ENCODE measurements at places on chromosomes 5 and 9. TPM values are rescaled to one million over a fixed set of nuclear protein-coding genes. Genes with fewer than 3 reads are reported as not detected.

SLIT3 gene
- 0.35 TPM for total RNA-seq

PLPP6 gene
- total RNA-seq = 3.6 TPM

DNA sequence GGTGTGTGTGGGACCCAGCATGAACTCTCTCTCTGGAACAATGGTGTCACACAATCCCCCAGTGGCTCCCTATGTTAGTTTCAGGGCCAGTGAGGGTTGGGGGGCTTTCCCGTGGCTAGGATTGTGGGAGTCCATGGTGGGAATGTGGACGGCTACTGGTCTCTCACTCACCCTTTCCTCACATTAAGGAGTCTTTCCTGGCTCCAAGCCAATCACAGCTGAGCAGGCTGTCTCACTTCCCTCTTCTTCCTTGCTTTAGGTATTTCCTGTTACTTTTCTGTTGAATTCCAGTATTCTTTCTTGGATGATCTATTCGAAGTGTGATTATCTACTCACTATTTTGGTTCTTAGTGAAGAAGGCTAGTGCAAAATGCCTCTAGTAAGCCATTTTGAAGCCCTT is 324.4 kb upstream of the MPDZ start:
- no peak overlapping the region for H3K4me3 ChIP-seq
- H3K36me3 ChIP-seq = no peaks in the 10 kb centered on the region
- H3K27ac ChIP-seq = no peak overlapping the region
- H3K4me1 ChIP-seq = no peaks in the 10 kb centered on the region
- no peaks in the 10 kb centered on the region for H3K27me3 ChIP-seq
- no peak for DNase-seq

DNA sequence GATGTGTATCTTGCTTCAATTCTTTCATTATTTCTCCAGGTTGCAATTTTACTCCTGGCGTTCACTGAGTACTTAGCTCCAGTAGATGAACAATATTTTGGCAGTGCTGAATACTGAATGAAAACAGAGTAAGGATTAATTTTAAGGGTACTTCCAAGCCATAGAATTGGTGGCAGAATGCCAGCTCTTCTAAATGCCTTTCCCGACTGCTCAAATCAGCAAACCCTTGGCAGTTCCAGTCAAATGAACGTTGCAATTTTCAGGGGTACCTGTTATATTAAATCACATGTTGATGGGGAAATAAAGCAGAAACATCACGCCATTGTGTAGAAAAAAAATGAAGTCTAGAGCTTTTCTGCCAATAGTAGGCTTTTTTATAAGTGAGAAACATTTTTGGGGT is 282.4 kb upstream of the RPS23 start:
- no peaks in the 10 kb centered on the region for H3K27me3 ChIP-seq
- DNase-seq = no peak
- no peaks in the 10 kb centered on the region for H3K36me3 ChIP-seq
- H3K4me3 ChIP-seq = no peak overlapping the region

- H3K36me3 ChIP-seq = no peaks in the 10 kb centered on the region
- no peak overlapping the region for H3K4me3 ChIP-seq
- DNase-seq = no peak
- H3K27ac ChIP-seq = no peak overlapping the region
- no peaks in the 10 kb centered on the region for H3K4me1 ChIP-seq
These were observed 104.7 kb upstream of the ISL1 start for GRCh38 chr5:51278539-51278938.

DNA sequence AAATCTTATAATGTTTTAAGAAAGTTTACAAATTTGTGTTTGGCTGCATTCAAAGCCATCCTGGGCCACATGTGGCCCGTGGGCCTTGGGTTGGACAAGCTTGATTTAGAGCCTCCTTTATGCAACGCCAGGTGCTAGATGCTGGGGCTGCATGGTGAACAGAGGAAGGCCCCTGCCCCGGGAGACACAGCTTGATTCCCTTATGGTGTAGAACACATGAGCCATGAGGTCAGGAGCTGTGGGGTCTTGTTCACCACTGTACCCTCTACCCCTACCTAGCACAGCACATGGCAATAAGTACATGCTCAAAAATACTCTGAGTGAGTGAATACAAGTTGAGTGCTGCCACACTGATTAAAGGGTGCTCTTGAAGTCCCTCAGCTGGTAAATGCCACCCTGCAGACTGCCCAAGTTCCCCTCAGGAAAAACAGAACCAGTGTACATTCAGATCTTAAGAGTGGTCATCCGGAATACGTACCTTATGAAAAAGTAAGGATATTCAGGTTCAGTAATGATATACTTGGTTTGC is 71.9 kb downstream of the ARRDC3 start:
- no peaks in the 10 kb centered on the region for H3K36me3 ChIP-seq
- peak overlapping the region; percentile 17 for H3K4me3 ChIP-seq
- H3K4me1 ChIP-seq = peaks cover 39% of the 10 kb centered on the region
- no peaks in the 10 kb centered on the region for H3K27me3 ChIP-seq
- peak overlapping the region; percentile 97 for H3K27ac ChIP-seq

DNA sequence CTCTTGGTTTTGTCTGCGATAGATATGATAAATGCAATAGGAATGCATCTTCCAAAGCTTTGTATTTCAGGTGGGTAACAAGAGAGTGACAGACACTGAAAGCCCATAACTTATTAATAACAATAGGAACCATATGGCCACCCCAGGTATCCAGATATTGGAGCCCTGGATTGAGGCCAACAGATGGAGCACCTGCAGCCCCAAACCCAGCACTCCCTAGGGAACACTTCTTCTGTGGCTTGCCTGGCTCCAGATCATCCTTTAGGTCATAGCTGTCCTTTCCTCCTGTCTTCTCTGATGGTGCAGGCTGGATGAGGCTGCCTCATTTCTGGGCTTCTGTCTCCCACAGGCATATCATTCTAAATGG is 5.0 kb upstream of the IL3 start:
- H3K4me3 ChIP-seq = no peak overlapping the region
- no peak overlapping the region for H3K27ac ChIP-seq
- no peak for DNase-seq
- no peaks in the 10 kb centered on the region for H3K36me3 ChIP-seq
- H3K27me3 ChIP-seq = no peaks in the 10 kb centered on the region
- H3K4me1 ChIP-seq = no peaks in the 10 kb centered on the region

GRCh38 chr5:12526113-12526512 is 621.9 kb upstream of the CTNND2 start:
- DNase-seq = no peak
- no peak overlapping the region for H3K4me3 ChIP-seq
- H3K36me3 ChIP-seq = no peaks in the 10 kb centered on the region
- peaks cover 7% of the 10 kb centered on the region for H3K4me1 ChIP-seq
- H3K27ac ChIP-seq = no peak overlapping the region
- H3K27me3 ChIP-seq = no peaks in the 10 kb centered on the region

DNA sequence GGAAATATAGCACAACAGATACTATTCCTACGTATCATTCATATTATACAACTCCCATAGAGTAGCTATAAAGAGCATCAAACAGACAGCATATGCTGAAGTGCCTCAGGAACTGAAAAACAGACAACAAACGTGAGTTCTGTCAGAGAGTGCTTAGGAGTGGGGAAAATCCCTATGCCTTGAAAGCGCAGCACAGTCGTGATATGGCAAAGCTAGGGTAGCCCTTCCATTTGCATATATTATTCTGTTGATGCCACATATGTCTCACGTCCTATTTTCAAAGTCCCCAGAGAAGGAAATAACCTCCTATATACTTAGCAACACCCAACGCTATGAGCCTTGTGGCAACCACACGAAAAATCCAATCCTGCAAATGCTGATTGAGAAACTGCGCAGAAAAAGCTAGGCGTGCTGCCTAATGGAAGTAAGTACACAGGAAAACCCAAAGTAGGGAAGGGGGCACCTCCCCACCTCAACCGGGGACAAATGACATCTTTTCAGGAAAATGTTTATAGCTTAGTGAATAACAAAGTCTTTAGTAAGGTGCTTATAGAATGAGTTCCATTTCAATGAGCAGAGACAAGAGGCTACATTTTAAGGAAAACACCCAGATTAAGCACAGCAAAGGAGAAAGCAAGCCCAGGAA is 105.1 kb downstream of the MED10 start:
- no peak for DNase-seq
- H3K36me3 ChIP-seq = no peaks in the 10 kb centered on the region
- H3K27ac ChIP-seq = no peak overlapping the region

GRCh38 chr9:22921742-22922141 is 475.1 kb downstream of the DMRTA1 start:
- no peaks in the 10 kb centered on the region for H3K36me3 ChIP-seq
- no peaks in the 10 kb centered on the region for H3K27me3 ChIP-seq

- H3K27ac ChIP-seq = peak overlapping the region; percentile 85
- H3K4me3 ChIP-seq = peak overlapping the region; percentile 80
- H3K4me1 ChIP-seq = peaks cover 39% of the 10 kb centered on the region
- no peaks in the 10 kb centered on the region for H3K36me3 ChIP-seq
These were observed 22.7 kb downstream of the ANXA2R start for GRCh38 chr5:43017428-43017815.

DNA sequence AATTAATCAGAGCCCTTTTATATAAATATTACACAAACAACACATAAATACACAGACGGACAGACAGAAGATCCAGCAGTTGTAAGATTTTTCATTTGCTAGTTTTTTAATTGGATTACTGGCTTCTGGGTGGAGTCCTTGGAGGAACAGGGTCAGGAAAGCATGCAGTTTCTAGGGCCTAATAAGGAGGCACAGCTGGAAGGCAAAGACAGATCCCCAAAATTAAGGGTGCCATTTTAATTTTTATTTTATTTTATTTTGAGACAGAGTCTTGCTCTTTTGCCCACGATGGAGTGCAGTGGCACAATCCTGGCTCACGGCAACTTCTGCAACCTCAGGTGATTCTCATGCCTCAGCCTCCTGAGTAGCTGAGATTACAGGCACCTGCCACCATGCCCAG is 49.5 kb downstream of the PTGS1 start:
- DNase-seq = no peak
- no peaks in the 10 kb centered on the region for H3K4me1 ChIP-seq
- H3K36me3 ChIP-seq = no peaks in the 10 kb centered on the region
- H3K4me3 ChIP-seq = no peak overlapping the region

DNA sequence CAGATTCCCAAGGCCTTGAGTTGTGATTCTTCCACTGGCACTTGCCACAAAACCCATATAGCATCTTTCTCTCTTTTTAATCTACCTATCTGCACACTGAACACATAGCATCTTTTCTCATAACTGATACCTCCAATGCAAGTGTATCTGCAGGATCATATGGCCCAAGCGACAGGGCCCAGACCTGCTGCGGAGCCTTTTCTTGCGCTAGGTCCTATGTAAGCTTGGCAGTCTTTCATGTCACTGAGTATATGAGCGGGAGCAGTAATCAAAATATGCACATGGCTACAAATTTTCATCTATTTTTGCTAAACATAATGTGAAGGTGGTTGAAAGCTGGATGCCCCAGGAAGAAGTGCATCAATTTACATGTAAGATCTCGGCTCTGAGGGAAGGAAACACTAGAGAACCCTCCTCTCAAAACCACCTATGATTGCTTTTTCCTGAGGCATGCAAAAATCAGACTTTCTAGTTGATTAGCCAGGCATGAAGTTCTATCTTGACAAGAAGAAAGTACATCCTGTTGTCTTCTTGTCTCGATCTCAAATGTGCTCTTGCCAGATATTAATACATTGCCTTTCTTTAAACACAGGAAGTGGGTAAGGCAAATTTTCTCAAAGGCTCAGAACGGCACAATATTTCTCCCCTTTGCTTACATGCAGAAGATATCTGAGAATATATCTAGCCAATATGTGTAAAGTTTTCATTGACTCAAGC is 26.9 kb upstream of the CEMIP2 start:
- peaks cover 22% of the 10 kb centered on the region for H3K4me1 ChIP-seq
- no peak overlapping the region for H3K4me3 ChIP-seq

All from PC-3 (cell line).